Activated naive CD4-positive, alpha-beta T cell (primary cell): ENCODE measurements at places on chromosomes 12 and 14.

- DNase-seq, result no peak
Observed at GRCh38 chr14:88227693-88228092, 95.4 kb downstream of the KCNK10 start.

DNA sequence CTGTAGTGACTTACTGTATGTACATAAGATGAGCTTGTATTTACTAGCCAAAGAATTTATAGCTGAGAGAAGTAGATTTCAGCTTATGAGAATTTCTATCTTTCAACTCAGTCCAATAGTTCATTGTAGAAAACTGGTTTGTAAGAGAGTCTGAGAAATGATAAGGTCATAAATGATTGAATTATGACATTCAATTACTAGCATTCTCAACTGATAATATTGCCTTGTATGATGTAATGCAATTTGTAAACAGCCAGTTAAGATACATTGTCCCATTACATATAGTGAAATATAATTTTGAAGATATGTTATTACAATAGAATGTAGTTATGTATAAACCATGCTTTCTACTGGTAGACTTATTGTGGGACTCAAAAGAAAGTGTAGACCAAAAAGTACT, 42.5 kb upstream of the STRAP start:
- no peak for DNase-seq

- DNase-seq, result no peak
Observed at GRCh38 chr12:6062395-6062756, 62.1 kb downstream of the VWF start.

DNA sequence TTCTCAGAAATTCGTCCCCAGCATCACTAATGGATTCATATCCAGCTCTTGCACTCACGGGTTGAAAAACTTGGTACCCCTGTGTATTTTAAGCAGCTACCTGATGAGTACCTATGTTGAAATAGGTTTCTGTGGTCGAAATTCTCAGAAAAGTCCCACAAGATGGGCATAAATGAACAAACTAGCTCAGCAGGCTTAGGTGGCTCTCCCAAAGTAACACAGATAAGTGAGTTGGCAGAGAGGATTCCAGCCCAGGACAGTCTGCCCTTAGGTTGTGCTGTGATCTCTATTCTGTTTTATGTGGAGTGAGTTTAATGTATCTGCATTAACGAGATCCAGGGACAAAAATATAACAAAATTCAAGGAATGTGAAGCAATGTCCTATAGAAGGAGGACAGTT, 92.3 kb downstream of the RGS6 start:
- DNase-seq, result no peak

DNA sequence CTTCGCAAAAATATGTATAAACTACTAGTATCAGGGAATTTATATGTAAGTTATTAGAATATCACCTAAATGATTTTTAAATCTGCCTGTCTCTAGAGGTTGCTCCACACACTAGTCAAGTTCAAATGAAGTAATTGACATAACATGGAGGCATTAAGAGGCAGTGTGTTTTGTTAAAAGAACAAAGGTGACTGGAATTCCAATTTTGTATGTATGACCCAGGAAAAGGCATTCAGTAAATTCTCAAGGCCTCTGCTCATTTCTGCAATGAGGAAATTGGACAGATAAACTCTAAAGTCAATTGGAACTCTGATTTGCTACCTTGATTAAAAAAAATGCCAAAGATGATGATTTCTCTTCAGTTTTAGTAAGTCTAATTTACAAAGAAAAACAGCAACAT, 117.1 kb downstream of the NAV3 start:
- no peak for DNase-seq
